MM.1S (cell line): ENCODE measurements at places on chromosomes 3 and 15.
A peak's percentile ranks its signal among the peaks of the same experiment; 100 is the strongest.

- no peaks in the 10 kb centered on the region for H3K4me1 ChIP-seq
- H3K36me3 ChIP-seq: no peaks in the 10 kb centered on the region
- DNase-seq: no peak
- H3K4me3 ChIP-seq: no peak overlapping the region
Observed at GRCh38 chr3:113660896-113661295, 35.5 kb downstream of the USF3 start.

DNA sequence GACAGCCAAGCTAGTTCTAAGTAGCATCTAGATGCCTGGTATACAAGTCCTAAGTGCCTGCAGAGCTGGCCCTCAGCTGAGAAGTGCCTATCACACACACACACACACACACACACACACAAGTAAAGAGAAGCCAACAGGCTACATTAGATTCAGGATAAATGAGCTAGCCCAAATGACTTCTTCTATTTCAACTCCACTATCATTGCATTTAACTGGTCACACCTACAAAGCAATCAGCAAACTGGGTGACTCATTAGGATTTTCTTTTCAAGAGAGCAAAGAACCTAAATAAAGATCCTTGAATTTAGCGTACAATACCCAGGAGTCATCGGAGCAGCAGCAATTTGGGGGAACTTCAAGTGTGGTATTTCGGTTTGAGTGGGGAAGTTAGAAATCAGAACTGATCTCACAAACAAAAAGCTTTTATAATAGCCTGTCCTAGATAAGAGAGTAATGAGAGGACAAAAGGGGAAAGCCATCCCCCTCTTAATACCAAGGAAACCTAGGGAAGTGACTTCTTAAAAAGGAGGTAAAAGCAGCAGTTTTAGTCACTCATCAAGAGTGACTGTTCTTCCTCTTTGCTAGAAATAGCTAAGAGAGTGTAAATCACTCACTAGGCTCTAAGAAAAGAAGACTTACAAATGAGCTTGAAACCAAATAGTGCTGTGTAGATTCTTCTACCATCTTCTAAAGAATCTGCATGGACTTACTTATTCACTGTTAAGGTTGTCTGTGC lies 112.7 kb downstream of the TNIK start:
- H3K27me3 ChIP-seq: no peaks in the 10 kb centered on the region
- no peak for DNase-seq
- no peak overlapping the region for H3K27ac ChIP-seq
- no peak overlapping the region for H3K4me3 ChIP-seq

DNA sequence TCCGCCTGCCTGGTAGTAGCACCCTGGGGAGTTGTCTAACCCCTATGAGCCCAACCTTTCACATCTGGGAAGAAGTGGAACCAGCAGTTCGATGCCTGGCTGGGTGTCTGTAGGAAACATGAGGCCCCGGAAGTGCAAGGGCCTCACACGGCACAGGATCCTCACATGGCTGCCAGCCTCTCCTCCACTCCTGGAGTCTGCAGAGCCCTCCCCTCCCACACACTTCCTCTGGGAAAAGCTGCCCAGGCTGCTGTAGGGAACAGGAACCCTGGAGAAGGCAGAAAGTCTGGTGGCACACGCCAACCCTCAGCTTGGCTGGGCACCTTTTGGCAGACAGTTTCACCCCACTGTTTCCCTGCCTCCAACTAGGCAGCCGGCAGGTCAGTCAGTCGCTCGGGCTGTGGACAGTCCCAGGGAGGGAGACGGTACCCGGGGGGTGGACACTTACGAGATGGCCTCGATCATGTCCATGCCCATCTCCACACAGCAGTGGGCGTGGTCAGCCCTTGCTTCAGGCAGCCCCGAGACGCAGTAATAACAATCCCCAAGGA lies 118.4 kb downstream of the ADCY5 start:
- no peaks in the 10 kb centered on the region for H3K4me1 ChIP-seq
- no peaks in the 10 kb centered on the region for H3K27me3 ChIP-seq
- H3K36me3 ChIP-seq: no peaks in the 10 kb centered on the region

- no peak overlapping the region for H3K27ac ChIP-seq
- peak; percentile 7 for DNase-seq
- H3K4me3 ChIP-seq: no peak overlapping the region
- H3K4me1 ChIP-seq: no peaks in the 10 kb centered on the region
Observed at GRCh38 chr15:100394736-100395440, 53.1 kb upstream of the ADAMTS17 start.

- H3K27ac ChIP-seq: peak overlapping the region; percentile 72
- no peaks in the 10 kb centered on the region for H3K27me3 ChIP-seq
- peak; percentile 18 for DNase-seq
- H3K4me3 ChIP-seq: peak overlapping the region; percentile 94
Observed at GRCh38 chr3:121545049-121545573, 677 bp downstream of the POLQ start.

DNA sequence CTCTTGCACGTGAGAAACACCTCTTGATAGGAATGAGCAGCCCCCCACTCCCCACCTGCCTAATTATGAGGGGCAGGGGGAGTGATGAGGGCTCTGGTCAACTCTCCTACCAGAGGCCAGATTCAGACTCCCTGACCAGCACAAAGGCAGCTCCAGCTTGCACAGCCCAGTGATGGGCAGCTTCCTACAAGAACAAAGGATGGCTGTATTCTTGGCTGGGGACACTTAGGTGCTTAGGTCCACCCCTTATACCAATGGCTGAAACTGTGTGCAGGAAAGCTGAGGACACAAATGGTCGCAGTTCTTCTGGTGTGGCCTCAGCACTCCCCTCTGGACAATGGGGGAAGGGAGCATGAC lies 81.8 kb downstream of the IQSEC1 start:
- no peaks in the 10 kb centered on the region for H3K36me3 ChIP-seq
- no peak overlapping the region for H3K4me3 ChIP-seq
- peaks cover 15% of the 10 kb centered on the region for H3K4me1 ChIP-seq
- no peaks in the 10 kb centered on the region for H3K27me3 ChIP-seq
- no peak overlapping the region for H3K27ac ChIP-seq

DNA sequence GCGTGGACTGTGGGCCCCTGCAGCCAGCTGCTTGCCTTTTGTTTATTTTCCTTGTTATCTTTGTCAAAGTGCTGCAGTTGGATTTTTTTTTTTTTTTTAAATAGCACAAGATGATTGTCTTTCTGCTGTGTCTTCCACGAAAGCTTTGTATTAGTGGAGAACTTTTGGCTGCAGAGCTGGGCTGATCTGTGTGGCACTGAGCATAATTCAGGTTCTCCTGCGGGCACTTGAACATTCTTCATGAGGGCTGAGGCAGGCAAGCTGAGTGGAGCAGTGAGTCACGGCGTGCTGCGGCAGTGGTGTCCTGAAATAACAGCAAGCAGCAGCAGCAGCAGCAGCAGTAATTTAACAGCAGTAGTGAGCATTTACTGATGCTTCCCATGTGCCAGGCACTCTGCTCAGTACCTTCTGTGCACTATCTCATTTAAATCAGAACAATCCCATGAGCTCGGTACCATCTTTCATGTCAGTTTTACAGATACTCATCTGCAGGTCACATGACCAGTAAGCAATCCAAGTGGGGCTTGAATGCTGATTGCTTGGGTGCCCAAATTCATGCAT lies 45.8 kb downstream of the MITF start:
- H3K27ac ChIP-seq: no peak overlapping the region
- no peak for DNase-seq

- DNase-seq: no peak
- H3K4me3 ChIP-seq: no peak overlapping the region
- no peaks in the 10 kb centered on the region for H3K27me3 ChIP-seq
- no peak overlapping the region for H3K27ac ChIP-seq
Observed at GRCh38 chr15:54388746-54389145, 410.5 kb downstream of the UNC13C start.

DNA sequence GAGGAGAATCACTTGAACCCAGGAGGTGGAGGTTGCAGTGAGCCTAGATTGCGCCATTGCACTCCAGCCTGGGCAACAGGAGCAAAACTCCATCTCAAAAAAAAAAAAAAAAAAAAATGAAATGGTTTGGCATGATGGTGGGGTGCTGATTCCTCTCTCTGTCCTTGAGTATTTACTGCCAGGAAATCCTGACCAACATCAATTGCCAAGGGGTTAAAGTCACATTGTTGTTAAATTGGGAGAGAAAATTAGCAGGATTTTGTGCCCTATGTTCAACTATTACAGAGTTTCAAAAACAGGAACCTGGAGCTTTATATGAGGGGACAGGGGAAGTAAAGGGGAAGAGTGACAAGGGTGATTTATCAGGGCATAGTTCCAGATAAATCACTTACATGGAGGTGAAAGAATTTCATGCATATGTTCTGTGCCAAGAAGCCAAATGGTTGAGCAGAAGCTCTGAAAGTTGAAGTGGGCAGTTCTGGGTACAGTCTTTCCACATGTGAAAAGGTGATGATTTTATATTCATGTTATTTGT lies 70.5 kb upstream of the TSEN2 start:
- H3K4me1 ChIP-seq: no peaks in the 10 kb centered on the region
- DNase-seq: no peak
- H3K36me3 ChIP-seq: no peaks in the 10 kb centered on the region
- H3K4me3 ChIP-seq: no peak overlapping the region
- no peak overlapping the region for H3K27ac ChIP-seq

DNA sequence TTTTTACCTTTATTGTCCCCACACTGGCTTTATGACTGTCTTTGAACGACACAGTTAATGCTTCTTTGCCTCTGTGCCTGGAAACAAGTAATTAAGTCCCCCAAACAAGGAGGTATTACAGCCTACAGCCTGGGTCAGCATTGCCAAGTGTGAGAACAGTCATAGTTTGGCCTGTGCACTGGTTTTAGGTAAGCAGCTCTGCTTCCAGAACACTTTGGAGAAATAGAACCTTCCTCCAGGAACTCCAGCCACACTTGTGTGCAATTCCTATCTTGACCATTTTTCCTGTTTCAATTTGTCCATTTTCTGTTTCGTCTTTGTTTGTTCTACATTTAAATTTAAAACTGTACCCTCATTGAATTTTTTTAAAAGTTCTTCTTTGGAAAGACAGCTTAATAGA lies 568.2 kb downstream of the TUSC7 start:
- H3K4me3 ChIP-seq: no peak overlapping the region
- no peaks in the 10 kb centered on the region for H3K36me3 ChIP-seq
- H3K27me3 ChIP-seq: no peaks in the 10 kb centered on the region
- H3K4me1 ChIP-seq: no peaks in the 10 kb centered on the region
- no peak overlapping the region for H3K27ac ChIP-seq

- no peaks in the 10 kb centered on the region for H3K4me1 ChIP-seq
- no peaks in the 10 kb centered on the region for H3K27me3 ChIP-seq
- DNase-seq: no peak
- H3K4me3 ChIP-seq: no peak overlapping the region
- no peaks in the 10 kb centered on the region for H3K36me3 ChIP-seq
Observed at GRCh38 chr3:82004266-82004665, 242.8 kb upstream of the GBE1 start.
